ENCODE measurements at places on chromosomes 6 and 20.

GRCh38 chr6:119517428-119517827, 167.9 kb upstream of the MAN1A1 start:
- no peak for ATAC-seq
- peaks cover 12% of the 10 kb centered on the region for H3K27me3 ChIP-seq
- H3K36me3 ChIP-seq = no peaks in the 10 kb centered on the region
- H3K27ac ChIP-seq = no peak overlapping the region

- H3K27me3 ChIP-seq = peaks cover 2% of the 10 kb centered on the region
- ATAC-seq = no peak
- H3K36me3 ChIP-seq = no peaks in the 10 kb centered on the region
- H3K4me1 ChIP-seq = peaks cover 10% of the 10 kb centered on the region
- no peak overlapping the region for H3K27ac ChIP-seq
Observed at GRCh38 chr6:155084431-155085123, 89.5 kb downstream of the TIAM2 start.

GRCh38 chr6:89412071-89413005, at the start of gene RRAGD:
Gene RRAGD (minus strand): TSS chr6:89412273. CDS start chr6:89411993, 280 bp downstream.
- peak within 1 kb of the TSS; percentile 96 for H3K4me3 ChIP-seq
- H3K27ac ChIP-seq = peak within 1 kb of the TSS; percentile 94
- no peaks in the 10 kb centered on the region for H3K36me3 ChIP-seq
- peak; percentile 92 for ATAC-seq
- H3K27me3 ChIP-seq = peaks cover 16% of the 10 kb centered on the region

- no peak for ATAC-seq
- no peaks in the 10 kb centered on the region for H3K27me3 ChIP-seq
- no peak overlapping the region for H3K4me3 ChIP-seq
Observed at GRCh38 chr6:102149191-102149590, 755.7 kb downstream of the GRIK2 start.

DNA sequence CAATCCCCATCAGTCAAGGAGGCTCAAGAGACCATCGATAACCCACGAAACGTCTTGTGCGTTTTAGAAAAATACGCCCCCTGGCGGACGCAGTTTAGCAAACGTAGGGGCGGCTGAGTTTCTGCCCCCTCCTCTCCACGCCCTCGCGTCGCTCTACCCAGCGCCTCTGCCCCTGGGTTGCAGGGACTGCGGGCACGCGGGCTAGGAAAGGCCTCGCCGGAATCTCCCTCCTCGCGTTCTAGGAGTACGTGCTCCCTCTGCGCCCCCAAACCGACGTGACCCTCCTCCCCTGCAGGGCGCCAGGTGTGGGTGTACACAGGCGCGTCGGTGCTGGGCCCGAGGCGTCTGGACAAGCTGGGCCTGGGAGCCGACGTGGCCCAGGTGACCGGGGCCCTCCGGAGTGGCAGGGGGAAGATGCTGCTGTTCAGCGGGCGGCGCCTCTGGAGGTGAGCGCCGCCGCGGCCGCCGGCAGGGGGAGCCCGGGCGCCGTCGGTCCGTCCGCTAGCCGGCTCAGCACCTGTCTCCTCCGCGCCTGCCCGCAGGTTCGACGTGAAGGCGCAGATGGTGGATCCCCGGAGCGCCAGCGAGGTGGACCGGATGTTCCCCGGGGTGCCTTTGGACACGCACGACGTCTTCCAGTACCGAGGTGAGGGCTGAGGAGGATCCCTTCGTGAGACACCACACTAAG, 5.3 kb downstream of the MMP9 start:
- no peak overlapping the region for H3K27ac ChIP-seq
- H3K4me1 ChIP-seq = peaks cover 44% of the 10 kb centered on the region
- H3K36me3 ChIP-seq = no peaks in the 10 kb centered on the region
- ATAC-seq = peak; percentile 90

GRCh38 chr6:141992109-141992508, 140.6 kb upstream of the GJE1 start:
- no peaks in the 10 kb centered on the region for H3K4me1 ChIP-seq
- ATAC-seq = no peak
- no peak overlapping the region for H3K4me3 ChIP-seq
- H3K27ac ChIP-seq = no peak overlapping the region
- no peaks in the 10 kb centered on the region for H3K27me3 ChIP-seq

GRCh38 chr6:166739976-166740318, 112.9 kb upstream of the RPS6KA2 start:
- no peak for ATAC-seq
- H3K36me3 ChIP-seq = no peaks in the 10 kb centered on the region

DNA sequence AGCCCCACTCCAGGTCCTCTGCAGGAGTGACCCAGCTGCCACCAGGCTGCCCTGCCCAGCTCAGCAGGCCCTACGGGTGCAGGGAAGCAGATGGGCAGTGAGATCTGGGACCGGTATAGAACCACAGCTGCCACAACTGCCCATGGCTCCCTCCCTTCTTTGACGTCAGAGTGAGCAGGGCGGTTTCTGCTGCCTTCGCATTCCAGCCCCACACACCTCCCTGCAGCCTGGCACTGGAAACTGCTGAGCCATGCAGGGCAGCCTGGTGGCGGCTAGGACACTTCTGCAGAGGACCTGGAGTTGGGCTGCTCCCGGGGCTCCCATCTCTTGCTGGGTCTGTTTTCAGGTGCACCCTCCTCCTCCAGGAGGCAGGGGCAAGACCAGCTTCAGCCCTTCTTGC, 101.6 kb upstream of the CD93 start:
- no peaks in the 10 kb centered on the region for H3K4me1 ChIP-seq
- H3K4me3 ChIP-seq = no peak overlapping the region
- no peak for ATAC-seq
- H3K27me3 ChIP-seq = no peaks in the 10 kb centered on the region
- no peak overlapping the region for H3K27ac ChIP-seq

- peaks cover 6% of the 10 kb centered on the region for H3K4me1 ChIP-seq
- no peak overlapping the region for H3K27ac ChIP-seq
- H3K36me3 ChIP-seq = peaks cover 5% of the 10 kb centered on the region
- ATAC-seq = no peak
- H3K27me3 ChIP-seq = no peaks in the 10 kb centered on the region
- no peak overlapping the region for H3K4me3 ChIP-seq
Observed at GRCh38 chr6:143260857-143261256, 189.6 kb downstream of the ADAT2 start.

DNA sequence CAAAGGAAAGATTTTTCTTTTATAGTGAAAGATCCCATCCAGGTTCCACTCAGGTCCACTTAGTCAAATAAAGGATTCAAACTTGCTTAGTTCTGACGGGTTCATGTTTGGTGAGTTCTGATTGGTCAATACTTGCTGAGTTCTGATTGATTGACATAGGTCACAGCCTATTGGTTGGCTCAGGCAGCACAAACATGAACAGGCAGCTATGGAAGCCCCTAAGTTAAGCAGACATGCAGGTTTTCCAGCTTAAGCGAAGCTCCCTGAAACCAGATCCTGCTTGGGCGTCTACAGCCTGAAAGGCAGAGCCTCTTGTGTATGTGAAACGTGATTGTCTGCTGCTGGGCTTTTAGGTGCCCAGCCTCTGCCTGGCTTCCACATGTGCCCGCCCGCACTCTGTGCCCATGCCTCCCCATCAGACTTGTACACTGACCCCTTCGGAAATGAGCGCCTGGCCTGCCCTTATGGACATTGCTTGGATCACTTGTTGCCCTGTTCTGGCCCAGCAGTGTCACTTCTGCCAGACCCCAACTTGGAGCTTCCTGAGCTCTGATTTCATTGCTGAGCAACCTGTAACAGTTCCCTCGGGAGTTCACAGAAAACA, 45.4 kb upstream of the ECI2 start:
- no peaks in the 10 kb centered on the region for H3K36me3 ChIP-seq
- no peaks in the 10 kb centered on the region for H3K4me1 ChIP-seq
- no peak overlapping the region for H3K4me3 ChIP-seq
- ATAC-seq = peak; percentile 45
- H3K27ac ChIP-seq = no peak overlapping the region

DNA sequence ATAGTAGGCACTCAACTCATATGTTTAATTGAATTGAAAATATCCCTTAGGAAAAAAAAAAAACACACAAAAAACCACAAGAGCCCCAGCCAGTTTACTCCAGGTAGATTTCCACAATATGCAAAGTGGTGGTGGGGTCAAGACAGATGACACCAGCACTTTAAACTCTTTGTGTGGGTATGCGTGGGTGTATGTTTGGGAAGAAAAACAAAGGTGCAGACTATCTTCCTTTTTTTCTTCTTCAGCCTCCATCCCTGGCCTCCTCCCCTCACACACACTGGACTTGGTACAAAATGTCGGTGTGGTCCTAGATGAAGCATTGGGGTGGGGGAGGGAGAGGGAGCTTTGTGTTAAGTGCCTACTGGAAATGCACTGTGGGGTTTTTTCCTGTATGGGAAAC, 42.2 kb upstream of the CDKAL1 start:
- H3K4me1 ChIP-seq = no peaks in the 10 kb centered on the region
- no peak for ATAC-seq
- no peak overlapping the region for H3K27ac ChIP-seq
- no peak overlapping the region for H3K4me3 ChIP-seq

- peaks cover 24% of the 10 kb centered on the region for H3K36me3 ChIP-seq
- no peaks in the 10 kb centered on the region for H3K27me3 ChIP-seq
- H3K27ac ChIP-seq = peak overlapping the region; percentile 89
- peak overlapping the region; percentile 6 for H3K4me3 ChIP-seq
- H3K4me1 ChIP-seq = peaks cover 74% of the 10 kb centered on the region
Observed at GRCh38 chr6:36739947-36740817, 42.6 kb downstream of the RAB44 start.

GRCh38 chr20:62002882-62003480, 62.7 kb downstream of the TAF4 start:
- peaks cover 57% of the 10 kb centered on the region for H3K36me3 ChIP-seq
- no peak overlapping the region for H3K4me3 ChIP-seq
- no peaks in the 10 kb centered on the region for H3K27me3 ChIP-seq
- ATAC-seq = no peak
- H3K4me1 ChIP-seq = peaks cover 8% of the 10 kb centered on the region

- no peak overlapping the region for H3K27ac ChIP-seq
- no peaks in the 10 kb centered on the region for H3K4me1 ChIP-seq
Observed at GRCh38 chr6:138307816-138308730, 69.6 kb upstream of the SMIM28 start.

DNA sequence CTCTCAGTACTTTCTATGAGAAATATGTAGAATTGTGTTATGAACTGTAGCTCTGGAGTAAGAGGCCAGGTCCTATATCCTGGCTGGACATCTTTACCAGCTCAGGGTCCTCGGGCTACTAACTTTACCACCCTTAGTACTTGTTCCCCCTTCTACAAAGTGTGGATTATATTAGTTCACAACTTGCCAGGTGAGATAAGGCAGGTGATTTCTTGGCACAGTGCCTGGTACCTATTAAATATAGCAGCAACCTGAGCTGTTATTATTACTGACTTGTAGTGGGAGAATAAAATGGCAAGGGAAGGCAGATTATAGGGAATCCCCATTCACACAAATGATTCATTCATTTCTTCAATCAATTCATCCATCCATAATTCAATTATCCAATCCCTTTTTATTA, 150.1 kb downstream of the DOK5 start:
- no peak overlapping the region for H3K4me3 ChIP-seq
- H3K27ac ChIP-seq = no peak overlapping the region
- no peaks in the 10 kb centered on the region for H3K36me3 ChIP-seq
- H3K27me3 ChIP-seq = peaks cover 20% of the 10 kb centered on the region
- no peak for ATAC-seq

- H3K36me3 ChIP-seq = peaks cover 36% of the 10 kb centered on the region
- peaks cover 41% of the 10 kb centered on the region for H3K4me1 ChIP-seq
- ATAC-seq = no peak
- H3K27ac ChIP-seq = peak overlapping the region; percentile 55
- no peak overlapping the region for H3K4me3 ChIP-seq
Observed at GRCh38 chr6:90197854-90198496, 98.7 kb downstream of the BACH2 start.

DNA sequence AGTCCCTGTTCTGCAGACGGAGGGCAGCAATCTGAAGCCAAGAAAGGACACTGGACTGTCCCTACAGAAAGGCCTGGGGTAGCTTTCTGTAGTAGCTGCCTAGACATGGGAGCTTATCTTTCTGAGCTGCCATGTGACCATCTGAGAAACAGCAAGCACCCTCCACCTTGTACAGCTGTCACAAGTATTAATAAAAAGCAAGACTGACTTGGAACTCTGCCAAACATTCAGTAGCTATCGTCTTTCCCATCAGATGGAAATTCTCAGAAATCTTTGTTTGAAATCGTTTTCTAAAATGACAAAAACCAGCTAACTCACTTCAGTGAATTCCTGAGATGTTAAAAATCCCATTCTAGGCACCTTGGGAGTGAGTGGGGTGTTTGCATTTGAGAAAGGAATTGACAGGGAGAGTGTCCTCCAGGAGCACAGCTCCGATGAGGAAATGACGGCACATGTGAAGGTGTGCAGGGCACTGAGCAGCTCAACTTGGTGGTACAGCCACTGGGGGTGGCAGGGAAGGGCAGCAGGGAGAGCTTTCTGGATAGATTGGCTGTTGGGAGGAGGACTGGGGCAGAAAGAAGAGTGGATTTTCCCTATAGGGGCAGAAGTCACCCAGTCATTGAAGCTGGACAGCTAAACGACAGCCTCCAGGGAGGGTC, 24.5 kb downstream of the ACSS1 start:
- H3K27me3 ChIP-seq = no peaks in the 10 kb centered on the region
- peaks cover 16% of the 10 kb centered on the region for H3K36me3 ChIP-seq
- H3K27ac ChIP-seq = peak overlapping the region; percentile 3
- H3K4me1 ChIP-seq = peaks cover 64% of the 10 kb centered on the region
- no peak for ATAC-seq

- no peaks in the 10 kb centered on the region for H3K36me3 ChIP-seq
- H3K27me3 ChIP-seq = no peaks in the 10 kb centered on the region
- H3K27ac ChIP-seq = peak overlapping the region; percentile 45
- no peak overlapping the region for H3K4me3 ChIP-seq
- H3K4me1 ChIP-seq = peaks cover 34% of the 10 kb centered on the region
Observed at GRCh38 chr6:105793130-105793529, 293.0 kb upstream of the PRDM1 start.

DNA sequence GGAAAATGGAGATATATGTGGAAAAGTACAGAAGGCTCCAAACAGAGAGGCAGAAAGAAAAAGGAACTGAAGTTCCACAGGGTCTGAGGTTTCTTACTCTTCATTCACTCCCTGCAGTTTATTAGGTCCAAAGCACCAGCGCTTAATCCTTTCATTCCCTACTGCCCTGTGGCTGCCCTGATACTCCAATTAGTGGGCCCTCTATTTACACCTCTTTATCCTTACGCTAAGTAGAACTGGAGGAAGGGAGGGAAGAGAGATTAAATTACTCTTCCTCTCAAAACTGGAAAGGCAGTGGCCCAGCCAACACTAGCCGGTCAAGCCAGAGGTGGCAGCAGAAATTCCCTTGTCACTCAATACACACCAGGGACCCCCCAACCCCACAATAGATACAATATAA, 20.4 kb downstream of the TRERF1 start:
- no peak for ATAC-seq
- peaks cover 28% of the 10 kb centered on the region for H3K36me3 ChIP-seq
- H3K4me3 ChIP-seq = no peak overlapping the region
- no peaks in the 10 kb centered on the region for H3K27me3 ChIP-seq
- H3K27ac ChIP-seq = no peak overlapping the region

GRCh38 chr20:48722737-48723191, 105.0 kb downstream of the PREX1 start:
- ATAC-seq = peak; percentile 75
- no peaks in the 10 kb centered on the region for H3K27me3 ChIP-seq
- peaks cover 85% of the 10 kb centered on the region for H3K4me1 ChIP-seq
- H3K27ac ChIP-seq = peak overlapping the region; percentile 94
